ENCODE measurements at places on chromosomes 4 and X. TPM values are rescaled to one million over a fixed set of nuclear protein-coding genes. Genes with fewer than 3 reads are reported as not detected.

DNA sequence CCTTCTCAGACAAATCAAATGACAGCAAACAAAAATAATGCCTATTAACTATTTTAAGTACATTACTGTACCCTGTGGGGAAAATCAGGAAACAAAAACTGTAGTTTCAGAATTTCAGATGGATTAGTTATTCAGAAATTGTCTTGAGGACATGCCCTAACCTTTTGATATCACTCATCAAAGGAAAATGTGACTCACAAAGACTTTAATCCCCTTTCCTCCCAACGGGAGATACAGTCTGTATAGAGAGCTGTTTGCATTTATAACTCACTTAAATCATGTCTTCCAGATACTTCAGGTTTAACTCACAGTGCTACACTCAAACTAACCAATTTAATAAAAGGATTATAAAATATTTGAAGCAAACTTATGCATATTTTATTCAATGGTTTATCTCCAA, 304.0 kb downstream of the MAPK10 start:
- DNase-seq, result peak; percentile 39

GRCh38 chr4:137156054-137156453, 376.2 kb downstream of the PCDH18 start:
- DNase-seq, result peak; percentile 6

DNA sequence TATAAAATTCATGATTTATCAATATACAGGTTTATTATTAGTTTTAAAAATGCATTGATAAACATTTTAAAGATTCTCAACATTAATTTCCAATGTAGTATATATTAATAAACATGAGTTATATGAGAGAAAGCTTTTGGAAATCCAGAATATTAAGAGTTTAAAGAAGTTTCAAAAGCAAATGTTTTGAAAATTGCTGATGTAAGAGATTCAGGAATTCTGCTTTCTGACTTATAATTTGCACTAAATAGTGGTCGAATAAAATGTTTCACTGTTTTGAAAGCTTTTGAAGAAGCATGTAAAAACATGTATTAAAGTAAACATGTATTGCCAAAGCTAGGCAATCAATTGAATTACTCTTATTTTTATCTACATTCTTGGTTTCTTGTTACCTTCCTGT, 151.2 kb upstream of the CXorf51B start:
- DNase-seq, result no peak

DNA sequence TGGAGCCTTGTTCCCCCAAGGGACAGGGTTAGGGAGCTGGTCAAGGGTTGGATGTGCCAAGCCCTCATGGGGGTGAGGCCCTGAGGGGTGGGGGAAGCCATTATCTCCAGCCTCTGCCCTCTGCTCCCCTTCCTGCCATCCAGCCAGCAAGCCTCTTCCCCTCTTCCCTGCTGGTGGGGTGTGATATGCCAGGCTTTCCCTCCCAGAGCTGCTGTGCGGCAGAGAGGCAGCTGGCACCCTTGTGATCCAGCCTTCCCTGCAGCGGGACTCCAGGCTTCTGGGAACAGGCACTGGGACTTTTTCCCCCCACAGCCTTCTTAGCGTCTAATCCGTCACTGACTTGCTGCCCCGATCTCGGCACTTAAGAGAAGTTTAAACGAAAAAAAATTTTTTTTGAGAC, 6.3 kb downstream of the SSR4 start:
- DNase-seq, result no peak

DNA sequence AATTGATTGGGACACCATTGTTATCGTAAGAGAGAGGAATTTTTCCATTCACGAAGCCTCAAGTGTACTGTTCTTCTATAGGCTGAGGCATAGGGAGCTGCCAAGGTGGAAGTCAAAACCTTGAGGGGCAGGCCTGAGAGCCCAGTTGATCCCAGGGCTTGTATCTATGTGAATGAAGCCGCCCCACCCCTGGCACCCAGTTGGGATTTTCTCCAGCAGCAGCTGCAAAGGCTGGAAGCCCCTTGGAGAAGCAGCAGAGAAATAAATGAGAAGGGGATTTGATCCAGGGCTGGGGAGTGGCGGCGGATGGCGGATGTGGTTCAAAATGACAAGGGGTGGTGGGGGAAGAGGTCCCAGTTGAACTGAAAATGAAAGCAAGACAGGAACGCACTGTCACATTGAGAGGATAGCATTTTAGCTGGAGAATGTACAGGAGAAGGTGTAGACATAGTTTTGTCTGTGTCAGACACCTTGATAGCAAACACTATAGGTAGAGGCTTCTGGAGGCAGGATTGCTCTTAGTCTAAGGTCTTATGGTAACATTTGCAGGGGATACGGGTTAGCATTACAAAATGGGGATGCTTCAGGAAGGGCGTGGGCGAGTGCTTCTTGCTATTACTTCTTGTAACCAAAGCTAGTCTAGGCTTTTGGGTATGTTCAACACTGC, 32.6 kb downstream of the DOCK11 start:
- no peak for DNase-seq

DNA sequence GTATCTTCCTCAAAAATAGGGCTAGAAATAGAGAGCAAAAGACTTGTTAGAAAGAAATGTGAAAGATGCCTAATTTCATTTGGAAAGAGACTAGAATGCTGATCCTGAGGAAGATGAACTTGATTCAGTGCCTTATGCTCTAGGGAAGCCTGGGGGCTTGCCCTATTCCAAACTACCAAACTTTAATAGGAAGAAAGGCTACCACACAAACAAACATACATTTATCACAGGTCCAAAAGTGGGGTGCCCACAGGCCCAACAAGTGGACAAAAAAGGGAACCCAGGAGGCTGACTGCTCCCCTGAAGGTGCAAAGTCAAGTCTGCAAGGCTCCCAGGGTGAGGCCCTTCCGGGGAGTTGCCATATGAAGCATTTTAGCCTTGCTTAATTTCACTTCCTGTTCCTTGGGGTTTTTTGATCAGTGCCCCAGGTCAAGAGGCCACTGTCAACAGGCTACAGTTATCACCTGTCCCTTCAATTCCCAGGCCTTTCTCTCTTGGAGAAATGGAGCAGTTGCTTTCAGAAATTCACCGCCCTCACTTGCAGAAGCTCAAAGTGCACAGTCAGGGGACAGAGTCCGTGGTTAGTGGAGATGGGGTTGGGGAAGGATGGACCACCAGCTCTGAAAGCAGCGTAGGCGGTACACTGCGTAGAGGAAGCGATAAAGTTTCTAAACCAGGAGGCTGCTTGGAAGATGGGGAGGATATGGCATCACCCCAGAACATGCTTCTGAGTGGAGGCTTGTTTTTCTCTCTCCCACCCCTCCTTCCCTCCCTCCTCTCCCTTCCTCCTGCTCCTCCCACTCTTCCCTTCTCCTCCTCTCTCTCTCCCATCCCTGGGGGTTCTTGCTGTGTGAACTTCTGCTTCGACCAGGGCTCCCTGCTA, 36.4 kb downstream of the TMEM154 start:
- DNase-seq, result no peak

- DNase-seq, result no peak
Measured at GRCh38 chrX:66012094-66012534, 27.8 kb downstream of the VSIG4 start.

- no peak for DNase-seq
Measured at GRCh38 chrX:129746557-129747470, 8.0 kb downstream of the XPNPEP2 start.

DNA sequence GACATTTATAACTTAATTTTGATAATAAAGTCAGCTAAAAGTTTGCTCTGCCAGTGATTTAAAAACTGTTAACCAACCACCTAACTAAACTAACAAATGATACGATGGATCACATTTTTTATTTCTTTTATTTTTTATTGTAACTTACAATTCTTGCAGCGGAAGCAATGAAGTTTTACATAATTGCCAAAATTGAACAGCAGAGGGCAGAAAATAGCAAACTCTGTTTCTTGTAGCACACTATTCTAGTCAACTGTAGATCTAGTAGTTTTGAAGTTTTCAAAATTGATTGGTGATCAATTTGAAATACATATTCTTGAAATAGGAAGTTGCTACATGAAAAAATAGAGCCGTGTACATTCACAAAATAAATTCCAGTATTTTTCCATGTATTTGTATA, 2.8 kb upstream of the GRIA2 start:
- DNase-seq, result peak; percentile 11

XAGE1A gene
- total RNA-seq, result 1.9 TPM
